Vagina (tissue), 2 donors: ENCODE measurements at places on chromosomes 11 and 22.

- no peak for DNase-seq
These were observed 8.3 kb downstream of the CD44 start for GRCh38 chr11:35147235-35147634.

DNA sequence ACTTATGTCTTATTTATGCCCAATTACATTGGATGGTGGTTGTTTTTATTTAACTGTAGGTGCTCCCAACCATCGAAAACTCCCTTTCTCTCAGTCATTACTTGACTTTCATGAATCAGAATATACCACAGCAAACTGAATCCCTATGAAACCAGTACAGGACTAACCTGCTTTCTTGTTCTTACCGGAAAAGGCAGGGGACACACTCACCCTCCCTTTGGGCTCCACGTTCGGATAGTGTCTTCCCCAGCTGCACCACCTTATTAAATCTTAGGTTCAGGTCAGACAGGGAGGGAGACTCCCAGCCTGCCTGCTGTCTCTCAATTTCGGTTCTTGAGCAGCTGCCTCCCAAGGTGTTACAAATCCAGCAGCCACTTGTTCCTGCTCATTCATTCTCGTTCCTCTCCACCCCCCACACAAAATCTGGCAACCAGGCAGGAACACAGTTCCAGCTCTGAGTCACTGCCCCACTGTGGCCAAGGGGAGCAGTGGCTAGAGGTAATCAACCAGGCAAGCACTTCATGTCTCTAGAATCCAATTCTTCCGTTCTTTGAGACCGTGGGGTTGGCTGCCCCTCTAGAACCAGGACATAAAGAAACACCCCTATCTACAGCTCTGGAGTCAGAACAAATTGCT lies 133.0 kb downstream of the PLEKHA7 start:
- no peak for DNase-seq

DNA sequence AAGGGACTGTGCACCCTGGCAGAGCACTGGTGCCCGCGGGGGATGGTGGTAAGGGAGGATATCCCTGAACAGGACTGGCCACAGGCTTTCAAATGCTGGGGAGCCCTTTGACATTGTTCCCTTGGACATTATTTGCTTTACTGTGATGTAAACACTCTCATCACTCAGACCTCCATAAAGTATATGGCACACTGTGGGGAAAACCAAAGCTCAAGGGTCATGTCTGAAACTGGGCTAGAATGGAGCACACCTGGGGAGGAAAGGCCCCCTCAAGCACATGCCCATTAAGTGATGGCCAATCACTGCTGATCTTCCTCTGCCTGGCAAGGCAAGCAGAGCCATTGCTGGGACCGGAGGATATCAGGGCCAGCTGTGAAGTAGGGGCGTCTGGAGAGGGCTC lies 60.9 kb upstream of the TENM4 start:
- no peak for DNase-seq

- no peak for DNase-seq
These were observed 59.0 kb upstream of the PDE3B start for GRCh38 chr11:14584595-14584994.

- DNase-seq, result no peak
These were observed 1125.2 kb upstream of the CNTN5 start for GRCh38 chr11:97895572-97895971.

GRCh38 chr11:65448418-65449105 lies 26.0 kb downstream of the NEAT1 start:
- DNase-seq, result no peak

DNA sequence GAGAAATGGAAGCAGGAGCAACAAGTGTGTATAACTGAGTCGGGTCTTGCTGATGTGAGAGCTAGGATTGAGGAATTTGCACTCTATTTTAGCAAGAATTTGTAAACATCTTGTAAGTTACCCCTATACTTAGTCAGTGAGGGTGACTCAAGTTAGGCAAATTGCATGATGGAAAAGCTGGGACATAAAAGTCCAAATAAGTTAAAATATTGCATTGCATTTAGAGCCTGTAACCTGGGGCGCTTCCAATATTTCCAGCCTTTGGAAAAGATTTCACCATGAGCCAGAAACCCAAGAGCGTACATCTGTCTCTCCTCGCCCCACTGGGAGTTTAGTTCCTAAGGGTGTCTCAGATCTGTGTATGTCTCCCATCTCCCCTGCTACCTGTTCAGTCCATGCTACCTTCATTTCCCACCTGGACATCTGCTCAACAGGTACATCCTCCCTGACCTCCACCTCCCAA lies 37.0 kb upstream of the ACCSL start:
- peak; percentile 37 for DNase-seq

DNA sequence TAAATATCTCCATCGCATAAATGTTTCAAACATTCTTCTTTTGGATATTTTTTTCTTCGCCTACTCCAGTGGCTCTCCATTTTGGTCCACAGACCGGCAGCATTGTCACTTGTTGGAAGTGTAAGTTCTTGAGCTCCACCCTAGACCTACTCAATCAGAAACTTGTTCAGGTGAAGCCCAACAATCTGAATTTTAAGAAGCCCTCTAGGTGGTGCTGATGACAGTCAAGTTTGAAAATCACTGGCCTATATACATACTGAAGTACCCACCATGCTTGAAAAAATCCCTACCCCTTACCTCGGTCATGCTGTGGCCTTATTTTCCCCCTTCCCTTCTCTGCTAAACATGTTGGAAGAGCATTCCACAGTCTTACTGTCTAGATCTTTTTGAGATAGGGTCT lies 10.2 kb upstream of the ACAT1 start:
- no peak for DNase-seq

GRCh38 chr11:20493340-20493739 lies 105.8 kb downstream of the PRMT3 start:
- no peak for DNase-seq

DNA sequence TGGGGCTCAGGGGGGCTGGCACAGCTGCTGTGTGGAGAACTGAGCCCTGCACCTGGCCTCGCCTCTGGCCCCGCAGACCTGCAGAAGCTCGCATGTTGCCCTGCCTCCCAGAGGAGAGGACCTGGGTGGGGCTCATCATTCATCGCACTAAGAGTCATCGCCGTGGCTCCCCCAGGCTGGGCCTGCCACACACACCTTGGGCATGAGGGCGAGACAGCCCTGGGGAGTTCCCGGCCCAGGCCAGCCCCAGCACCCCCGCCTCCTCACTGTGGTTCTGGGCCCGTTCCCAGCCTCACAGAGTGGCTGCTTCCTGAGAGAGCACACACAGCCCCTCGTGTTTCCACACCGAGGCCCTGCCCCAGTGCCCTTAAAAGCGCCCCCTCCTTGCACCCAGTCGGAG lies 694.6 kb downstream of the TBC1D22A start:
- peak; percentile 54 for DNase-seq

DNA sequence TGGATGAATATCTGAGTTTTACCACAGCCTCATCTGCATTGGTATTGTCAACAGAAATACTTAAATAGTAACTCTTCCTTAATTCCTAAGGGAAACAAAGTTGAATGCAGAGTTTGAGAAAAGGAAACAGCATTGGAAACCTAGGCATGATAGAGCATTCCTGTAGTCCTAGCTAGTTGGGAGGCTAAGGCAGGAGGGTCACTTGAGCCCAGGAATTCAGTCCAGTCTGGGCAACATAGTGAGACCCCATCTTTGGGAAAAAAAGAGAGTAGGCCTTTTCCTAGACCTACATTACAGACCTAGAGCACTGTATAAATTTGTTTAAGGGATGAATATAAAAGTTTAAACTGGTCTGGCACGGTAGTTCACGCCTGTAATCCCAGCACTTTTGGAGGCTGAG lies 13.4 kb downstream of the PAFAH1B2 start:
- DNase-seq, result no peak

DNA sequence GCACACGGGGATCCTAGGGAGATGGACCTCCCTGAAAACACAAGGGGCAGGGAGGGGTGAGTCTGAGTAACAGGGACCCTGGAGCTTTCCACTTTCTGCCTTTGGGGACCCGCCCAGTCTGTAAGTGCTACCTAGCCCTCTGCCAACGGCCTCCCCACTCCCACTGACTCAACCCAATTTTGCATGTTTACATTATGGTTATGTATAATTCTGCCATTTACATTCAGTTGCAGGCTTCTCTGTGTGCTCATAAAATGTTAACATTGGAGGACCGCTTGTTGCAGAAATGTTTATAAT lies 105.8 kb downstream of the DSCAML1 start:
- DNase-seq, result no peak

- DNase-seq, result peak; percentile 28
These were observed 111.2 kb downstream of the PTPRJ start for GRCh38 chr11:48091426-48092102.

- DNase-seq, result no peak
These were observed 43.0 kb upstream of the ZBED5 start for GRCh38 chr11:10900681-10901415.

- DNase-seq, result no peak
These were observed 612 bp downstream of the IGF2 start for GRCh38 chr11:2138431-2139122.

GRCh38 chr22:42343531-42344081 lies 73.2 kb upstream of the TCF20 start:
- DNase-seq, result no peak

DNA sequence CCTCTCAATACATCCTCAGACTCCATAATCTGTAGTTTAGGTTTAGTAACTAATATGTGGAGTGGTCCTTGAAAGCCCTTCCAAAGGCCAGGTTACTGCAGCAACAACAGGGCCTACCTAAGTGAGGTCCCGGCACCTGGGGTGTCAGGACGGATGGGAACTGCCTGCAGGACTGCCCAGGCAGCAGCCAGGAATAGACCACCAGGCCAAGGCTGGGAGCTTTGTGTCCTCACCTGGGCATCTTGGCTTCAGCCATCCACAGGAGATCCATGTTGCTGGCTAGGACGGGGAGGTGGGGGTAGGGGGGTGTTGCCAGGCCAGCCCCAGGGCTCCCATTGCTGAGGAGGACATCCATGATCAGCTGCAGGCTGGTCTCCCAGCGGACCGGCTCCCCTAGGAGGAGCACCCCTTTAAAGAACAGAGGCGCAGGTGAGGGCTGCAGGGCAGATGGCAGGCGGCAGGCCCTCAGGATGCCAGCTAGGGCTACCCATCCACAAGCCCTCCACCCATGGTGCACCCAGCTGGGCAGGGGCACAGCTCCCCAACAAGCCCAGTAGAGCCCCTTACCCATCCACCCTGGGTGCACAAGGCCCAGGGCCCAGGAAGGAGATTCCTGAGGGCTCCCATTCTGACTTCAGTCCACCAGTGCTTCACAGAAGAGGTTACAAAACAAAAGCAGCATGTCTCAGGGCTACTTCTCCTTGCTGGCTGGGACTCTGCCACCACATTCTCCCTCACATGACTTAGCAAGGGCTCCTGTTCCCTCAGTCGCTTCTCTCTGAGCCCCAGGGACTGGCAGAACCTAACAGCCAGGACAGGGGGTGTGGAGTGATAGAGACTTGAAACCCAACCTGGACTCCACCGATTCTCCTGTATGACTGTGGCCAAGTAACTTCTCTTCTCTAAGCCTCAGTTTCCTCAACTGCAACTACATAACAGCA lies 18.0 kb downstream of the HDHD5 start:
- no peak for DNase-seq

GRCh38 chr11:69080257-69080995 lies 31.7 kb downstream of the TPCN2 start:
- DNase-seq, result no peak

DNA sequence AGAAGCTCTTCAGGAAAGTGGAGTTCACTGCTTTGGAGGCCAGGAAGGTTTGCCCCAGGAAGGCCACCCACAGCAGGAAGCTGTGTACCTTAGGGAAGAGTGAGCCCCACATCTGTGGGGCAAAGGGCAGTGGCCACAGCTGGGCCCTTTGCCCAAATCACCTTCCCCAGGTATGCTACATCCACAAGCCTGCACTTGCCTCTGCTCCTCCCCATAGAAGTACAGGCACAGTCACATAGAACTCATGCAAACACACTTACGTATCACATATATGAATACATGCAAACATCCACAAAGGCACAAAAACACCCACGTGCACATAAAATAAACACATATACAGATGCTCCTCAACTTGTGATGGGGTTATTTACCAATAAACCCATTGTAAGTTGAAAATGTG lies 2.1 kb downstream of the TRIM29 start:
- DNase-seq, result no peak

DNA sequence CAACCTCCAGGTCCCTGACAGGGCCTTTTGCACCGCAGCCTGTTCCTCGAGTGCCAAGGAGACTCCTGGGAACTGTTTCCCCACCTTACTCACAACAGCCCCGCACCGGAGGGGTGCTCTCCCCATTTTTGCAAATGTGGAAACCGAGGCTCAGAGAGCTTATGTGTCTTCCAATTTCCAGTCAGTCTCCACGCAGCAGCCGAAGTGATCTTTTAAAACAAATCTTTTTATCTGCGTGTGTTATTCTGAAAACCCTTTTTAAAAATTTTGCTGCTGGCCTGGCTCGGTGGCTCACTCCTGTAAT lies 409 bp upstream of the TMEM134 start:
- no peak for DNase-seq

DNA sequence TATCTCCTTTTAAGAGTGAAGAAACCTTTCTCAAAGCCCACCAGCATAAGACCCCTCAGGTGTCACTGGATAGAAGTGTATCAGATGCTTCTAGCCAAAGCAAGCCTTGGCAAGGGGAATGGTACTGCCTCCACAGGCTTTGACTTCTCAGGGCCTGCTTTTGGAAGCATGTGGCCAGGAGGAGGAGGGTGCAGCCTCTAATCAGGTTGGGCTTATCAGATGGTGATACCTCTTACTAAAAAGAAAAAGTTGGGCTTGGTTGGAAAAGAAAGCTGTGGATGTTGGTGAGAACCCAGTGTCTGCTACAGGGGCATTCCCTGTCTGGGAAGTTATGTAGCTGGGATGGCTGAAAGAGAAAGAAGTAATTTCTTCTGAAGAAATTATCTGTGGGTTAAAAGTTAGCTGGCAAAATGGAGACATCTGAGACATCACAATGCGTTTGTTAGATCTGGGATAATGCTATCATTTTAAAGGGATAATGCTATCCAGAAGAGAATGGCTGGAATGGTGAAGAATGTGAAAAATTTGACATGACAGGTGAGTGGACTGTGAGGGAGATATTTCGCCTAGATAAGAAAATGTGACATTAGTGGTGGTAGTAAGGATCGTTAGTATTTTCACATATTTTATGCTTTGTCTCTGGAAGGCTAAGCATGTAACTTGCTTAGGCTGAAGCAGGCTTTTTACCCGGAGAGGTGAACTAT lies 7.2 kb downstream of the APLP2 start:
- DNase-seq, result no peak

GRCh38 chr11:62799486-62799885 lies 5.8 kb downstream of the NXF1 start:
- DNase-seq, result no peak

DNA sequence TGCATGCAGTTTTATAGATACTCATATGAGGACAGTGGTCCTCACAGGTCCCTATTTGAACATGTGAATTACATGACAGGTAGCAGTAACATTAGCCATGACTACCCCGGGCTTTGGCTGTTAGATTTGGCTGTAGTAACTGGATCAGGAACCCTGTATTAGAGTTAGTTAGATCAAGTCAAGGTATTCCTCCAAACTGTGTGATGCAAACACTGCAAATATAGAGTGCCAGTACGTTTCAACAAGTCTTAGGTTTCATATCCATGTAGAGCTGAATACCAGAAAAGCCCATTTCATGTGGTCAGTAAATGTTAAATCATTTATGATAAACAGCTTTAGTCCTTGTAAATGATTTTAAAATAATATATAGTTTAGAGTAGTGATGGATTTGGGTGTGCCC lies 29.5 kb upstream of the PITPNB start:
- DNase-seq, result no peak
